CD4-positive, alpha-beta T cell treated with Interleukin-4 for 1 hour (primary cell): ENCODE measurements at places on chromosomes 2 and 18.

- DNase-seq, result no peak
Measured at GRCh38 chr2:57372237-57372984, 674.2 kb upstream of the VRK2 start.

- DNase-seq, result no peak
Measured at GRCh38 chr2:174328114-174328960, 6.4 kb upstream of the SP9 start.

DNA sequence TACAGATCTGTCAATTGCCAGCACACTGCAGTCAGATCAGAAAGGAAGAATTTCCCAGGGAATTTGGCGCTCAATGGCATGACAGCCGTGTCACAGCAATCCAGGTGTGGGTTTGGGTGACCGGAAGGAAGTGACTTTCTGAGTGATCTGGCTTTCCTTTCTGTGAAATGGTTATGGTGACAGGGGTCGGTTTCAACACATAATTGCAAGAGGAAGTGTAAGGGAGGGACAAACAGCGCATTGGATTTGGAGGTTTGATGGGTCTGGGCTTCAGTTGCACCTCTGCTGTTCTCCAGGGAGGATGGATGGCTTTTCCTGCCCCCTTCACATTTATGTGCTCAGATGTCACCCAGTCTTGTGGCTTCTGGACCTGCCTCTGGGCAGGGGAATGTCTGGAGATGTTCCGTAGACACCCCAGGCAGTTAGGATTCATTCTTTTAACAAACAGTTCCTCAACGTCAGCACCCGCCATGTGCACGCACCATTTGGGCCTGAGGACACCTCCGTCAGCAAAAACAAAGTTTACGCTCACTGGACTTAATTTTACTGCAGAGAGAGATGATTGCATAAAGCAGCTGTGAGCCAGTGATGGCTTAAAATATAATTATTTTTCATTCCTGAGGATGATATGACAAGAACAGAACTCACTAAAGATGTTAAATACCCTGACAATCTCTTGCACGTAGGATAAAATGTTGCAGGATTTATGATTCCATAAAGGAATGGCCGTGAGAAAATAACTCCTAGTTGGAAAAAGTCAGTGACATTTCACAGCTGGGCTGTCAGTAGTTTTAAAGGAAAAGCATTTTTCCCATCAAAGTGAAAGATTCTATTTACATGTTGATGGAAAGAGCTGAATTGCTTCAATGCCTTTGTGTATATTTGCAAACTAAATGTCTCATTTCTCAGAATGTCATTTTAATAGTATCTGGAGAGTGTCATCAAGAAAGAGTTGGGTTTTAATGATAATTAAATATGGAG, 36.9 kb downstream of the MBP start:
- no peak for DNase-seq

GRCh38 chr2:23703583-23704385, 223.1 kb downstream of the ATAD2B start:
- no peak for DNase-seq

DNA sequence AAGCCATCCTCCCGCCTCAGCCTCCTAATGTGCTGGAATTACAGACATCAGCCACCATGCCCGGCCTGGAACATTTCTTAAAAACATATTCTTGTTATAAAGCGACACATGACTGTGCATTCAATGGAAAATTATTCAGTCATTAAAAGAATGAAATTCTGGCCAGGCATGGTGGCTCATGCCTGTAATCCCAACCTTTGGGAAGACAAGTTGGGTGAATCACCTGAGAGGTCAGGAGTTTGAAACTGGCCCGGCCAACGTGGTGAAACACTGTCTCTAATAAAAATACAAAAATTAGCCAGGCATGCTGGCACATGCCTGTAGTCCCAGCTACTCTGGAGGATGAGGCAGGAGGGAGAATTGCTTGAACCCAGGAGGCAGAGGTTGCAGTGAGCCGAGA, 21.6 kb upstream of the RPRD1A start:
- DNase-seq, result no peak

GRCh38 chr2:181005809-181006208, 25.4 kb downstream of the UBE2E3 start:
- DNase-seq, result no peak

DNA sequence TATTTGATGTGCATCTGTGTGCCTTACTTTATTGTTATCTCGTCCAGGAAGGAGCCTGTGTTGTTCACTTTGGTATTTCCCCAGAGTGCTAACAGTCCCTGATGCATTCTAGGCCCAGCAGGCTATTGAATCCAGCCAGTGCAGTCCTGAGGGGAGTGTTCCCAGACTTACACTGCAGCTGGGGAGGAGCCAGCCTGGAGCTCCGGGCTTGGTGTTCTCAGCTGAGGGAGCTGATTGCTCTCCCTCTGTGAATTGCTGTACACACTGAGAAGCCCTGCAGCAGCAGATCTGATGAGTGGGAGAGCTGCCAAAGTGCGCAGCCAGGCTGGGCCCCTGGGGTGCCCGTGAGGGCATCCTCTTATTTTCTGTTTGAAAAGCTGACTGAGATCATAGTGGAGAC, 159.2 kb downstream of the GALNT3 start:
- no peak for DNase-seq

DNA sequence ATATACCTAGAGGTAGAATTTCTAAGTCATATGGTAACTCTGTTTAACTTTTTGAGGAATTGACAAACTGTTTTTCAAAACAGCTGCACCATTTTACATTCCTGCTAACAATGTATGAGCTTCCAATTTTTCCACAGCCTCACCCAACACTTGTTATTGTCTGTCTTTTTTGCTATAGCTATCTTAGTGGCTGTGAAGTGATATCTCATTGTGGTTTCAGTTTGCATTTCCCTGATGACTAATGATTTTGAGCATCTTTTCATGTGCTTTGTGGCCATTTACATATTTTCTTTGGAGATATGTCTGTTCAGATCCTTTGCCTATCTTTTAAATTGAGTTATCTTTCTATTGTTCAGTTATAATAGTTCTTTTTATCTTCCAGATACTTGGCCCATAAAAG, 273.8 kb downstream of the AGPS start:
- DNase-seq, result no peak

DNA sequence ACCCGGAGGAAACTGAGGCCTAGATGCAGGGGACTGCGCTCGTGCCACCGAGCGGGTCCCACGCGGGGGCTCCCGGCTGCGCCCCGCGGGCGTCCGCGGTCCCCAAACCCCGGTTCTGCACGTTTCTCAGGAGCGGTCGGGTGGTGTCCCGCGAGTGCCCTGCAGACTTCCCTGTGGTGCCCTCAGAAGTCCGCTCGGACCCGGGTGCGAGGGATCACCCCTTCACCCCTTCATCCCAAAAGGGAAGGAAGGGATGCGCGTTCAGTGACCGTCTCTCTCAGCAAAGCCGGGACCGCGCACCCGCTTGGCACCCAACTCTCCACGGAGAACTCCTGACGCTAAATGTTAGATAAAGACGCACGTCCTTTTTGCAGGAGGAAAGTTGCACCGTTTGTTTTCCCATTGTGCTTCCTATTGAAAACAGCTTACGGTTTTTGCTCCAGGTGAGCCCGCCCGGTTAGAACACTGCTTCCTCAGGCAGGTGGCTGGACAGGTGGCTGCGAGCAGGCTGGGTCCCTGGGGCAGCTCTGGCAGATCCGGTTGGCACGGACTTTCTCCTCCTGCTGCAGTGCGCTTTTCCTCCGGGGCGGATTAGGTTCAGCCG, 779 bp downstream of the DGKD start:
- DNase-seq, result no peak

DNA sequence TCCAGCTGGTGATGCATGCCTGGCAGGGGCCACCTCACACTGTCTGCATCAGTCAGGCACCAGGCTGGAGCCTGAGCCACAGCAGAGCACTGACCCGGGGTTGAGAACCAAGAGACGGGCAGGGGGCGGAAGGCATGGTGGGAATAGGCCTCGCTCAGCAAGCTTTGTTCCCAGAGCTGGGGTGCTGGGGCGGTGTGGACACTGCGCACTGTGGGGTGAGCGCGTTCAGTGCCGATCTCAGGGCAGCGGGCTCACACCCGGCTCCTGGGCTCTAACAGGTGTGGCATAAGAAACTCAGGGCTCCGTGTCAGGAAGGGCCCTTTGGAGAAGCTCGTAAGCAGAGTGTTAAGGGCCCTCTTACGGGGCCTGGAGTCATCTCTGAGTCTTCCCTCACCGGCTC, 15.7 kb downstream of the SH3RF3 start:
- no peak for DNase-seq

DNA sequence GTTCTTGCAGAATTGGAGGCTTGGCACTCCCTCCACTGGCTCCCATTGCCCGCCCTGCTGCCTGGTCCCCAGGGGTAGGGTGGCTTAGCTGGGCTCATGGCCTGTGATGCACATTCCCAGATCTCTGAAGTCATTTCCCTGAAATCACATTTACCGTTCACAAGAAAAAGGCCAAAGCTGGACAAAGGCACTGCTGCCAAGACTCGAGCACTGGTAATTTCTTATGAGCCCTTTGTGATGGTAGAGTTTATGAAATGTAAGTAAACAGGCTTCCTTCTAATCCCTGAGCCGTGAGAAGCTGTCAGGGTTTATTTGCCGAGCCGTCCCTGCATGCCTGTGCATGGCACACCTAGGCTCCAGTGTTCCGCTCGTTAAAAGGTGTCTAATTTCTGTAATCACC, 247.2 kb upstream of the EPAS1 start:
- DNase-seq, result no peak

DNA sequence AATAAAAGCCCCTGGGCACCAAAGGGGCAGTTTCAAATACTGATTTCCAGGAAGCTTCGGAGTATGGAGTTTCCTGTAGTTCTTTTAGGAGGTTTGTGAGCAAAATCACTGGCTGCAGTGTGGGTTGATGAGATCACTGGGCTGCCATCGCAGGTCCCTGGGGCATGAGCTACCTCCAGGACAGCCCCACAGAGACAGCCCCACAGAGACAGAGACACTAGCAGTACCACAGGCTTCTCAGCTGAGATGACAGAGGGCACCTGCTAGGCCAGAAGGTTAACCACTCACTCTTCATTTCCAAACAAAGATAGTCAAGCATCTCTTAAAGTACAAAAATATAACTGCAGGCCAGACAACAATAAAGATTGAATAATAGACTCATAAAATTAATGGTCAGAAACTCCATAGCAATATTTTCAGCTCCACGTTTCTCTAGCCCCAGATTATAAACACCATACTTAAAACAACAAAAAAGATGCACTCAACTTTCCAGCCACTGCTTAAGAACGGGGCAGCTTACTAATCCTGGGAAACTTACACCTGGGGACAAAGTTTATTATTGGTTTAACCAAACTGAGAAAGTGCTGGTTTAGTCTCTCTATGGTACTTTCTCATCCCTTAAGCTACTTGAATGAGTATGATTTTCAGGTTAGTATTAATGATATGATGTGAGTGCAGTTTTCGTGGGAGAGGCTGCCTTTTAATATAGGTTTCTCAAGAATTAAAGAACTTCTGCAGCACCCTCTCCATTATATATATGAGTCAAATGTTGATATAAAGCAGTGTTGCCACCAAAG, 11.6 kb downstream of the AFF3 start:
- DNase-seq, result no peak

GRCh38 chr18:21489919-21490495, 110.5 kb downstream of the ESCO1 start:
- DNase-seq, result no peak

- DNase-seq, result no peak
Measured at GRCh38 chr2:28904295-28904694, 9.8 kb downstream of the WDR43 start.

- DNase-seq, result no peak
Measured at GRCh38 chr18:77049938-77050337, 82.6 kb downstream of the MBP start.

GRCh38 chr2:197969391-197969893, 165.0 kb downstream of the PLCL1 start:
- DNase-seq, result no peak
